ENCODE measurements at places on chromosomes 12 and 14.

DNA sequence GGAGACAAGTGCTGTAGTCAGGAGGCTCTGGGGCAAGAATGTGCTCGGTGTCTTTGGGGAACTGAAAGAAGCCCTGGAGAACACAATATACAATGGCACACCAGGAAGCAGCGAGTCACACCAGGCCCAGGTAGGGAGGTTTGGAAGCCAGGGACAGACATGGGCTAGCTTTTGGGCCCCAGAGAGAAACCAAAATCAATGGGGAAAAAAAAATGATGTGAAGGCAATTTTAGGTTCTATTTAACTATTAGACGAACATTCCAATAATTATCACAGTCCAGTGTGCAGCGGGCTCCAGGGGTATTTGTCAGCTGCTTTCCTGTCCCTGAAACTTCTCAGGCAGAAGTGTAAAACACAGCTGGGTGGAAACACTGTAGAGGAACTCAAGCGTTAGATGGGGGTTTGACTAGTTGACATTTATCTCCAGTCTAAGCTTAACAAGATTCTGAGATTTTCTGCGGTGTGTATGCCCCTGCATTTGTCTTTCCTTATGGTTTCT is 21.8 kb upstream of the EGLN3 start:
- DNase-seq, result no peak

GRCh38 chr12:115383668-115384067 is 699.7 kb upstream of the TBX3 start:
- no peak for DNase-seq

DNA sequence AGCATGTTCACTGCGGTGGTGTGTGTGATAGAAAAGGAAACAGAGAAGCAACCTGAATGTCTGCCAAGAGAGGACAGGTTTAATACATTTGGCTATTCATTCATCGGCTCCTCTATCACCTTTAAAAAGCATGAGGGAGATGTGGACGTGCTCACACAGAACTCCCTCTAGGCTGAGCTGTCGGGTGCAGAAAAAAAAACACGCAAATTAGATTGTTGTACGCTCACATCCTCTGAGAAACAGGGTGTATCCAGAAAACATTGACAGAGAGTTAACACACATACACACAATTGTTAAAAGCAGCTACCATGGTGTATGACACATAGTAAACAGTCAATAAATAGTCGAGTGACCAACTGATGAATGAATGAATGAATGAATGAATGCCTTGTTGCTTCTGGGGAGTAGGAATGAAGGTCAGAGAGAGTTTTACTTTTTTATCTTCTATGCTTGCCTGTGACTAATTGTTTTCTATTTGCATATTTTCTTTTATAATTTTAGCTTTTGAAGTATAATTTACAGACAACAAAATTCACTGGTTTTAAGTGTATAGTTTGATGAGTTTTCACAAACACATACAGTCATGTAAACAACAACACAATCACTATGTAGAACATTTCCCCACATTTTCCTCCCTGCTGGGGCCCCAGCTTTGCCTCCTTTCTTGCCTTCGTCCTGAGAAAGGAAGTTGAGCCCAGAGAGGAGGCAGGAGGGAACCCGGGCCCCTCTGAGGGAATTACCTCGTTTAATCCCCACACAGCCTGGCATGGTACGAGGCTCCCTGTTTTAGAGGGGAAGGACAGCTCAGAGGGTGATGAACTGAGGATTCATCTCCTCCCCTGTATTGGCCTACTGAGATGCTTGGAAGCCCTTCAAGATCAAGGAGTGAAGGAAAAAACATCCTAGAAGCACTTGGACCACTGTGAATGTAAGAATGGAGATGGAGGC is 19.7 kb upstream of the FAM222A start:
- no peak for DNase-seq

DNA sequence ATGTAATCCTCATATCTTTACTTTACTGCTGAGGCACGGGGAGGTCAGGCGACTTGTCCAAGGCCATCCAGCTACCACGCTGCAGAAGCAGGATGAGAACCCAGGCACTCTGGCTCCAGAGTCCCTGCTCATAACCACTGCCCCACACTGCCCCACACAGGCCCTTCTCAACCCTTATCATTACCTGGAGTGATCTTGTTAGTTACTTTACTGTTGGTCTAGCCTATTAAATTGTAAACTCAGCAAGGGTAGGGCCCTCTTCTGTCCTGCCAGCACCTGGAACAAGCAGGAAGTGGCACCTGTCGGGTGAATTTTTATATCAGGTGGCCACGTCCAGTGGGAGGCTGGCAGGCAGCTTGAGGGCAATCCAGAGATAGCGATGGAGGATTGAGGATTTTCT is 12.2 kb downstream of the FAIM2 start:
- no peak for DNase-seq

GRCh38 chr12:80655751-80656150 is 51.7 kb upstream of the MYF6 start:
- DNase-seq, result no peak

DNA sequence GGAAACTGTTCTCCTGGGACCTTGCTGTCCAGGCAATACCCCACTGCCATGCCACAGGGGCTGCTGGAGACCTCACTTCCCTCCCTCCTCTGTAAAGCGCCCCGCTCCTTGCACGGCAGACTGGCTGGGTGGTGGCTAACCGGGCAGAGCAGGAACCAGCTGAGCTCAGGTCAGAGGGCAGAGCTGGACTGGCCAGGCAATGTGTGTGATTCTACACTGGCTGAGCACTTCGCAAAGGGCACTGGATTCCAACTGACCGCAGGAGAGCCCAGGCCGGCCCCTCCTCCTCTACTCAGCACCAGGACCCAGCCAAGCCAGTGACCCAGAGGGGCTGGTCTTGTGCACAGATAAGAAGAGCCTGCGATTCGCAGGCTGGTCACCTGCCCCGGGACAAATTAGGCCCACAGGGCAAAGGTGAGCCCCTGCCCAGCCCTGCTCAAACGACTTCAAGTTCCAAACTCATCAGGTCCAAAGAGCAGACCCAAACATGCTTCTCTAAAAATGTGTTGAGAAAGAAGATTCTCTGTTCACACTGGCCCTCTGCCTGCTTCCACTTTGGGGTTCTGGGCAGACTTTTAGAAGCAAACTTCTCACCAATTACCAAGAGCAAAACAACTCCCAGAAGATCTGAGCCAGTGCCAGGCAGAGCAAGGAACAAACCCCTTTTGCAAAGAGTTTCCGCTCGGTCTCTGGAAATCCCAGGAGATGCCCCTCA is 54.9 kb upstream of the DIO3 start:
- DNase-seq, result no peak
